ENCODE measurements at places on chromosomes 1 and 21. TPM values are rescaled to one million over a fixed set of nuclear protein-coding genes. Genes with fewer than 3 reads are reported as not detected.

Gene APCS
- not detected for total RNA-seq

- no peak for DNase-seq
Measured at GRCh38 chr21:43911015-43911934, 46.3 kb downstream of the AGPAT3 start.

DNA sequence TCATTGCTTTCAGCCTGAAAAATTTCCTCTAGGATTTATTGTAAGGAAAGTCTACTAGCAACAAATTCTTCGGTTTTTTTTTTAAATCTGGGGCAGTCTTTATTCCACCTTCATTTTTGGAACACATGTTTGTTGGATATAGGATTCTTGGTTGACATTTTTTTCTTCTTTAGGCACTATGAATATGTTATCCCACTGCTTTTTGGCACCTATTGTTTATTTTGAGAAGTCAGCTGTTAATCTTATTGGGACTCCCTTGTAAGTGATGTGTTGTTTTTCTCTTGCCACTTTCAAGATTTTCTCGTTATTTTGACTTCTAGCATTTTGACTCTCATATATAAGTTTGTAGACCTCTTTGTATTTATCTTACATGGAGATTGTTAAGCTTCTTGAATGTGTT is 99.3 kb downstream of the NPHS2 start:
- no peak for DNase-seq

DNA sequence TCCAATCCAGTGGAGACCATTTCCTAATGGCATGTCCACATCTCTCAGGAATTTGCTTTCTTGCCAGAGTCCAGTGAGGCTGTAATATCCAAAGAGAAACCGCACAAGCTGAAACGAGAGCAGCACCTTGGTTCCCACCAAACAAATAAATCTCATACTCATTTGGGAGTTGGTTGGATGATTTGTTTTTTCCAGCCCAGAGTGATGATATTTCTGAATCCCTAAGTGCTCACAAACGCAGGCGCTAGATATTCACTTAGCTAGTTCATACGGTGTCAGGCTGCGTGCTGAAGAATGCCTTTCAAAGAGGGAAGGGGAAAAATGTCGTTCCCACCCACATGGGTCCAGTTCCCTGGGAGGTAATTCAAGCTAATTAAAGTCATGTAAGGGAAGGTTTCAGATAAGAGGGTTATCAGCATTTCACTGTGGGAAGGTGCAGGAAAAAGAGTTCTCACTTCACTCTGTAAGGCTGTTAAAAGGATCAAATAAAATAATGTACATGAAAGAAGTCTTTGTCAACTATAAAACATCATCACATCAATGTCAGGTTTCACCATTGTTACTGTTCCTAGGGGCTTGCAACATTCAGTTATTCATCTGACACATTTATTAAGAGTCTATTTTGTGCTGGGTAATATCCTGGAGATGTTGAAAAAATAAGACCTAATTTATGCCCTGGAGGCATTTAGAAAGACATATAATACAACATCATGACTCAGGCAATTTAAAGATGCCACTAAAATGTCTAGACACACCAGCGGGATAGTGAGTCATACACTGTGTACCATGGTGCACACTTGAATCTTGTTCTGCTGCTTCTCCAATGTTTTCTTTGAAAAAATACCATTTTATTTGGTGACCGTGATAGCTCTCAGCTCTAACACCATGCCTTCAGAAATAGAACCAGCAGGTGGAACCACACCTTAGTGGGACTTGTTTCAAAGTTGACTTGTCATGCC is 19.3 kb downstream of the DPT start:
- DNase-seq = no peak

Gene LRRC7
- total RNA-seq = not detected

DNA sequence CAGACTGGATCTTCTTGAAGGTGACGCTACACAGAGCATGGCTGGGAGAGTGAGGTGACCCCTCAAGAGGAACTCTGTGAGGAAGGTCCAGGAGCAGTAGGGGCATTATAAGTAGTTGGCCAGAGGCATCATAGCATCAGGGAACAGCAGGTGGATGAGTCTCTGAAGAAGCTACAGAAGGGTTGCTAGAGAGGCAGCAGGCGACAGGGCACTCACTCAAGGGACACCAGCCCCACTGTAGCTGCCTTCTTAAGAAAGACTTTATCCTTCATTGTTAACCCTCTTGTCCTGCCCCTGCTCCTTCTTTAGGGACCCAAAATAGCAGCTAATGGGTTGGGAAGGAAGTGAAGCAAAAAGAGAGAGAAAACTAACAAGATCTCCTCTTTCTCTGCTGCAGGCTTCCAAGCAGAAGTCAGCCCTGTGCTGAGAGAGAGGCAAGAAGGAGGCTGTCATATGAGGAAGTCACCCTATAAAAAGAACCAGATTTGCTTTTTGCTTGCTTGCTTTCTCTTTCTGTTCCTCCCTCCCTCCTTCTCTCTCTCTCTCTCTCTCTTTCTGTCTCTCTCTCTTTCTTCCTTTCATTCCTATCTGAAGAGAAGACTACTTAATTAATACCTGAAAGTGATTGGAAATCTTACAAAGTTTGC is 7.7 kb upstream of the CD5L start:
- no peak for DNase-seq

DNA sequence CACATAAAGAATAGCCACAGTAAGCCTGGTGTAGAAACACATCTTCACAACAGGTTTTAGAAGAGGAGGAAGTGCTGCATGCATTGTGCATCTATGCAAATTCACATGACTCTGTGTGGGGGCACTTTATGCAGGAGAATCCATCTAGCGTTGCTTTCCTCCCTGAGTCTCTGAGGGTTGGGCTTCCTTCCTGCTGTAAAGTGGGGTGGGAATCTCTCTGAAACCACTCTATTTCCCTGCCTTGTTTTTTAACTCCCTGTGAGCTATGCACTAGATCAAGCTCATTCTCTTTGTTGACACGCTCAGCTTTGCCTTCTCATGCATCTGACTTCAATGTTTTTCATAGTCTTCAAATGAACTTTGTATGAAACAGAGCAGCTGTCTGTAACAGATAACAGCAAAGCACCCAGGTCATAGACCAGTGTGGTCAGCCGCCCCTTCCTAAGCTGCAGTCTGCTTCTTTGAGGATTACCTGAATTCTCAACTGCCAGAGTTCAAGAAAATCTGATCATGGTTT is 102.7 kb upstream of the DPH5 start:
- no peak for DNase-seq

GRCh38 chr1:119329541-119330461 is 38.8 kb upstream of the HAO2 start:
- no peak for DNase-seq

- no peak for DNase-seq
Measured at GRCh38 chr1:155527677-155528076, 34.9 kb downstream of the ASH1L start.

Gene SH2D1B
- not detected for total RNA-seq

Gene MROH9
- not detected for total RNA-seq

- no peak for DNase-seq
Measured at GRCh38 chr1:83520797-83521196, 478.1 kb downstream of the TTLL7 start.

DNA sequence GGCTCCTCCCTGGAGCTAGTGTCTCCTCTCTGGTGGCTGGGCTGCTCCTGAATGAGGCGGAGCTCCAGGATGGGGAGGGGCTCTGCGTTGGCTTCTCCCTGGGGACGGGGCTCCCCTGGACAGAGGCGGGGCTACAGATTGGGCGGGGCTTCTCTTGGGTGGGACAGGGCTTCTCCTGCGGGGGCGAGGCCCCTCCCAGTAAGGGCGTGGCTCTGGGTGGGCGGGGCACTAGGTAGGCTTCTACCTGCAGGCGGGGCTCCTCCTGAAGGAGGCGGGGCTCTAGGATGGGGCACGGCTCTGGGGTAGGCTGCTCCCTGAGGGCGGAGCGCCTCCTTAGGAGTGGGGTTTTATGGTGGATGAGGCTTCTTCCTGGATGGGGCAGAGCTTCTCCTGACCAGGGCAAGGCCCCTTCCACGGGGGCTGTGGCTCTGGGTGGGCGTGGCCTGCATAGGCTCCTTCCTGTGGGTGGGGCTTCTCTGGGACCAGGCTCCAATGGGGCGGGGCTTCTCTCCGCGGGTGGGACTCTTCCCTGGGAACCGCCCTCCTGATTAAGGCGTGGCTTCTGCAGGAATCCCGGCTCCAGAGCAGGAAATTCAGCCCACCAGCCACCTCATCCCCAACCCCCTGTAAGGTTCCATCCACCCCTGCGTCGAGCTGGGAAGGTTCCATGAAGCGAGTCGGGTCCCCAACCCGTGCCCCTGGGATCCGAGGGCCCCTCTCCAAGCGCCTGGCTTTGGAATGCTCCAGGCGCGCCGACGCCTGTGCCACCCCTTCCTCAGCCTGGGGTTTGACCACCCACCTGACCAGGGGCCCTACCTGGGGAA is 22.7 kb upstream of the ARF1 start:
- DNase-seq = no peak

- no peak for DNase-seq
Measured at GRCh38 chr1:90474731-90475130, 242.4 kb downstream of the BARHL2 start.

All from pulmonary artery endothelial cell (primary cell).